Neuronal stem cell (in vitro differentiated cells): ENCODE measurements at places on chromosomes 2 and 18.

GRCh38 chr18:39480494-39481195, 1915.0 kb upstream of the CELF4 start:
- DNase-seq = no peak
- H3K27ac ChIP-seq = no peak overlapping the region
- no peak overlapping the region for H3K4me3 ChIP-seq
- H3K4me1 ChIP-seq = peaks cover 1% of the 10 kb centered on the region

DNA sequence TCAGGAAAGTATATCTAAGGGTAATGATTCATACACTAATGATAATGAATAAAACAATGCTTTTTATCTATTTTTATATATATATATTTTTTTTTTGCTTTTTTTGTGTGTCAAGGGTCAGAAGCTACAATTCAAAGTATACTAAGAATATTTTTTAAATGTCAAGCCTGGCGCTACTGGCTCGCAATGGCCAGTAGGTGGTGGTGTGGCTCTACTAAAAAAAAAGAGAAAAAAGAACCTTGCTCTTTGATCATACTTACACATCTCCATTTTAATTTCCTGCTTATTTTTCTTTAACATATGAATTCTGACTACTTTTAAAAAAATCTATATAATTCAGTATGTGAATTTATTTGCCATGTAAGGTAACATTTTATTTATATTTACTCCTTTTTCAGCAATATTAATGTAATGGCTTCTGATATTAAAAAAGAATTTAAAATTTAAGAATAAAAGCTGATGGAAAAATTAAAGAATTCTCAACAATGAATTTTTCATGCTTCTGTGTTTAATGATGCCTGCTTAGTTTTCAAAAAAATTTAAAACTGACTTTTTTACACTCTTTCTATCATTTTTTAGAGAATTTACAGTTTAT, 232.9 kb downstream of the GULP1 start:
- no peak overlapping the region for H3K27ac ChIP-seq
- no peaks in the 10 kb centered on the region for H3K27me3 ChIP-seq
- H3K4me1 ChIP-seq = no peaks in the 10 kb centered on the region
- no peak overlapping the region for H3K4me3 ChIP-seq

DNA sequence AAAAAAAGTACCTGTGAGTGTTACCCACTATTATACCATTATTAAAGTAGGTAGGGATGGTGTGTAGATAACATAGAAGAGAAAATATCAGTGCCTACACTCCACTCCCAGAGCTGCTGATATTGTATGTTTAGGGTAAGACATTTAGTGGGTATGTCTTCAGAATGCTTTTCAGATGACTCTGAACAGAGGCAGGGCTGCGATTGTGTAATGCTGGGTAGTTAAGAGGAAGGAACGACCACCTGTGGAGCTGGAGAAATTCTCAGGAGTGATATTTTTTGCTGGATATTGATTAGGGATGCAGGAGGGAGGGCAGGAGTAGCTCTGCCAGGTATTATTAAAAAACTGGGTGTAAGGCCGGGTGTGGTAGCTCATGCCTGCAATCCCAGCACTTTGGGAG, 2.8 kb downstream of the CNOT11 start:
- no peaks in the 10 kb centered on the region for H3K27me3 ChIP-seq
- peaks cover 10% of the 10 kb centered on the region for H3K4me1 ChIP-seq
- H3K36me3 ChIP-seq = peaks cover 43% of the 10 kb centered on the region
- no peak overlapping the region for H3K27ac ChIP-seq

DNA sequence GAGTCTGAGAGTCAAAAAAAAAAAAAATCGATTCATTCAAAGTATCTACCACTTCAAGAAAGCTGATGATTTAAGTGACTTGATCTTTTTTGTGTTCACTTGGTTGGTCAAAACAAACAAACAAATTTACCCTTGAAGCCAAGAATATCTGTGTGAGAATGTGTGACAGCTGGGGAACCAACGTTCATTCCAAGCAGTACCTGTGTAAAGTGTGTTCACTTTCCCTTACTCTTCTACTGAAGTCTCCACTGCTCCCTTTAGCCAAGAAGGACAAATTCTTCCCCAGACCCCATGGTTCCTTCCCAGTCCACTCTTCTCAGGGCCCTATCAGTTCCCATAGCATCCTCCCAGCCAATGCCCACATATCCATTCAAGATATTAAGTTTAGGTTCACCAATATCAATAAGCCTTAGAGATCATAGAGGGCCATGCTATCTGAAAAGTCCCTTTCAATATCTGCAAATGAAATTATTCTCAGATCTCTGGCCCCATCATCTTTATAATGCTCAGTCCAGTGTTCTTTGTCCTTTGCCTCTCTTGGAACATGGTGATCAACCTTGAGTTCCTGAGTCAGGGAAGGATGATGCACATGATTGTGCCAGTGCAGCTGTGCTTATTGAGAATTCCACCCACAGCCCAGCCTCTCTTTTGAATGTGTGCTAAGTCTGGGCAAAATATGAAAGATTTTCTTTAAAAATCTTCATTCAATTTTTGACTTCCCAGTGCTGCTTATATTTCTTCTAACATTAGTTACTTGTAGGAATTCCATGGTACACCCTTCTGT, 82.8 kb upstream of the DTNA start:
- peaks cover 2% of the 10 kb centered on the region for H3K4me1 ChIP-seq
- H3K36me3 ChIP-seq = no peaks in the 10 kb centered on the region
- no peaks in the 10 kb centered on the region for H3K27me3 ChIP-seq
- DNase-seq = no peak
- H3K27ac ChIP-seq = no peak overlapping the region

DNA sequence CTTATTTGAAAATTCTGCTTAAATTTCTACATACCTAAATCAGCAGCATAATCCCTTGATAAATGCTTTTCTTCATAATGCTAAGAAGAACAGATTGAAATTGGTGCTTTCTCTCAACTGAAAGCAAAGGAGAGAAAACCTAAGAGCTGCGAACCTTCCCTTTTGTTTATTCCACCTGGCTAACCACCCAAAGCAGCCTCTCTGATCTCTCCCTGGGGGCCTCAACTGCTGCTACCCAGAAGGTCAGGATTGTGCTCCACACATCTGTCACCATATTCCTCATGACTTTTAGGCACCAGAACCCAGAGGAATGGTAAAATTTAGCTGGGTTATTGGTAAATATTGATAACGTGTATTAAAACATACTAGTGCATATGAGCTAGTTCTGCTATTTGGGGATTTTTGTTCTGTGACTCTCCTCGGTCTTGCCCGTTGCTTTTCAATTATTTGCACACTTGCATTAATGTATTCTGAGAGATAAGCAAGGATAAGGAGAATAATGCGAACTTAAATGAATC, 334.1 kb downstream of the RIT2 start:
- H3K27ac ChIP-seq = no peak overlapping the region
- no peak overlapping the region for H3K4me3 ChIP-seq
- no peak for DNase-seq
- no peaks in the 10 kb centered on the region for H3K27me3 ChIP-seq

DNA sequence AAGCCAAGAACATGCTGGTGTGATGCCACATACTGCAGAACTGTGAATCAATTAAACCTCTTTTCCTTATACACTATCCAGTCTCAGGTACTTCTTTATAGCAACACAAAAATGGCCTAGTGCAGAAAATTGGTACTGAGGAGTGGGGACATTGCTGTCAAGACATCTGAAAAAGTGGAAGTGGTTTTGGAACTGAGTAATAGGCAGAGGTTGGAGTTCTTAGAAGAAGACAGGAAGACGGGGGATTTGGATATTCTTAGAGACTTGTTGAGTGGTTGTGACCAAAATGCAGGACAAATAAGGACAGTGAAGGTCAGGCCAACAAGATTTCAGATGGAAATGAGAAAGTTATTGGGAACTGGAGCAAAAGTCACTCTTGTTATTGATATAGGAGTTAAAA, 31.3 kb upstream of the CDH2 start:
- no peaks in the 10 kb centered on the region for H3K4me1 ChIP-seq
- no peaks in the 10 kb centered on the region for H3K27me3 ChIP-seq
- H3K4me3 ChIP-seq = no peak overlapping the region
- no peak for DNase-seq
- H3K27ac ChIP-seq = no peak overlapping the region

GRCh38 chr18:49142216-49142615, 191.5 kb upstream of the SMAD7 start:
- no peaks in the 10 kb centered on the region for H3K36me3 ChIP-seq
- no peak overlapping the region for H3K4me3 ChIP-seq
- no peak overlapping the region for H3K27ac ChIP-seq
- no peaks in the 10 kb centered on the region for H3K27me3 ChIP-seq
- H3K4me1 ChIP-seq = peaks cover 4% of the 10 kb centered on the region

GRCh38 chr2:201813996-201814760, 7.8 kb downstream of the CDK15 start:
- no peaks in the 10 kb centered on the region for H3K4me1 ChIP-seq
- no peaks in the 10 kb centered on the region for H3K36me3 ChIP-seq
- peaks cover 23% of the 10 kb centered on the region for H3K27me3 ChIP-seq
- no peak overlapping the region for H3K4me3 ChIP-seq
- no peak for DNase-seq

DNA sequence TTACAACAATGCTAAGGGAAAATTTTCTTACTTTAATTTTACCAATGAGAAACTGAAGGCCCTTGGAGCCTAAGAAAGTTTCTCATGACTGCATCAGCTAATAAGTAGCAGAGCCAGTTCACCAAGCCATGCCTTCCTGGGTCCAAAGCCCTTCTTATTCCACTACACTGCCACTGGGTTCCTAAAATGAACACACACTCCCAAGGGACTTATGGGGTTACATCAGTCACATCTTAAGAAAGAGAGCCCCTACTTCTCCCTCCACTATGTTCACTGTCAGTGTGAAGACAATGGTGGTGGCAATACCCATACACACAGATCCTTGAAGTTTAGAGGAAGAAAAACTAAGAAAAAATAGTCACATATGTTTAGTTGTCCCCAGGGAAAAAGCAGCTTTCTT, 20.6 kb downstream of the MBD2 start:
- H3K27me3 ChIP-seq = no peaks in the 10 kb centered on the region
- DNase-seq = no peak
- H3K4me1 ChIP-seq = no peaks in the 10 kb centered on the region
- H3K27ac ChIP-seq = no peak overlapping the region
- H3K4me3 ChIP-seq = no peak overlapping the region

DNA sequence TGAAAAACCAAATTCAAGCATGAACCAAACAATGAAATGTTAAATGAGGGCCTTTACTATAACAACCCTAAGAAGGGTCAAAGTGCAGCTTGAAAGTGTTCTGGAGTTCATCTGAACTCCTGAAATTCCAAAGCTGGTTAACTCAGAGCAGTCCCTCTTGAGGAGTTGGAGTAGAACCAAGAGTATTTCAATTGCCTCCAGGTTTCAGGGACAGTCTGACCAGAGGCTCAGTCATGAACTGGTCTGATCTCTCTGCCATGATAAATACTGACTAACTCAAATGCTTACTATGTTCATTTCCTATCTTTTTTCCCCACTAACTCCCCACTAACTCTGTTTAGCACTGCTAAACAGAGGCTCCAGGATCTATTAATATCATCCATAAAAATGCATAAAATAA, 2.7 kb downstream of the STARD7 start:
- peaks cover 18% of the 10 kb centered on the region for H3K4me1 ChIP-seq
- no peaks in the 10 kb centered on the region for H3K36me3 ChIP-seq
- H3K27ac ChIP-seq = no peak overlapping the region

DNA sequence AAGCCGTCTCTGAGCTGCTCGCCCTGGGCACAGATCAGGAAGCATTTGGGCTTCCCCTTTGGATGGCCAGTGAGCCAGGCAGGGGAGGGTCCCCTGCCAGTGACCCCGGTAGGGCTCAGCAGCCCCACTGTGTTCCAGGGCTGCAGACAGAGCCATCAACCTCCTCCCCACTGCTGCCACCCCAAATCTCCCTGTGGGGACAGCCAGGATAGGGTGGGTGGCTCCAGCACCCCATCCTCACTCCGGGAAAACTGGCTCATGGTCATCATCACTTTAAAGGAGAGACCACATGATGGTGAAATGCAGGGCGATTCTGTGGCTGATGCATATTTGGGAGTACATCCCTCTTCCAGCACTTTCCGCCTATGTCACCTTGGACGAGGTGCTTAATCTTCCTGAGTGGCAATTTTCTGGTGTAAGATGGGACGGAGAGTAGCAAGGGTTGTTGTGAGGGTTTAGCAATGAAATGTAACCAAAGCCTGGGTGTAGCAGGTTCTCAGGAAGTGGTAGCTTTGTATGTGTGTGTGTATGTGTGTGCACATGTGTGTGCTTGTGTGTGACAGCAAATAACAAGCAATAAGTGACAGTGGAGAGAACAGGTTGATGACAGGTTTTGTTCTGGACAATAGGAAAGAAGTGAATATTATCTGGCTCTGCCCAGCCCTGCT, 61.8 kb downstream of the ACAA2 start:
- H3K4me1 ChIP-seq = peaks cover 2% of the 10 kb centered on the region
- no peak overlapping the region for H3K27ac ChIP-seq
- H3K27me3 ChIP-seq = peaks cover 29% of the 10 kb centered on the region
- no peak overlapping the region for H3K4me3 ChIP-seq

GRCh38 chr2:145460112-145460511, 940.2 kb upstream of the ZEB2 start:
- H3K4me1 ChIP-seq = no peaks in the 10 kb centered on the region
- H3K27me3 ChIP-seq = no peaks in the 10 kb centered on the region
- no peaks in the 10 kb centered on the region for H3K36me3 ChIP-seq
- DNase-seq = no peak
- H3K4me3 ChIP-seq = no peak overlapping the region

DNA sequence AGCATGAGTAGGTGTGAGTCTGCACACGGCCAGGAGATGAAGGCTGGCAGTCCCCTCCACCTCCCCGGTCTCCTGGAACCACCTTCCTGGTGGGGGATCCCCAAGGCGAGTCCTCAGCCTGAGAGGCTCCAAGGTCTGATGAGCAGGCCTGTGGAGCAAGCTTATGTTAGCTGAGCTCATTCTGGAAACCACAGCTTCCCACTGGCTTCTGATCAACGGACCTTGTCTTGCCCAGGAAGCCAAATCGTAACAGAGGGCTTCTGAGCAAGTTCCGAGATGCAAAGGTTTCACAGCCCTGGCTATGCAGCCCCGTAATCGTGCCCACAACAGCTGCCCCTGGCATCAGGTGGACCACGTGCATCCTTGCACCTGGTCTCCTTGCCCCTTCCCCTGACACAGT, 28.8 kb upstream of the GPR55 start:
- no peaks in the 10 kb centered on the region for H3K36me3 ChIP-seq
- no peak overlapping the region for H3K4me3 ChIP-seq
- DNase-seq = no peak
- no peak overlapping the region for H3K27ac ChIP-seq

GRCh38 chr2:176269319-176270099, at the start of gene MTX2:
TSS of gene MTX2 (plus strand) at chr2:176269442. CDS start at chr2:176269630, 188 bp downstream.
- peak; percentile 69 for DNase-seq
- no peaks in the 10 kb centered on the region for H3K4me1 ChIP-seq
- H3K27me3 ChIP-seq = no peaks in the 10 kb centered on the region
- peak within 1 kb of the TSS; percentile 90 for H3K4me3 ChIP-seq
- H3K36me3 ChIP-seq = peaks cover 11% of the 10 kb centered on the region

GRCh38 chr2:191303140-191304005, 58.2 kb downstream of the MYO1B start:
- peaks cover 2% of the 10 kb centered on the region for H3K36me3 ChIP-seq
- H3K4me3 ChIP-seq = no peak overlapping the region
- H3K27me3 ChIP-seq = no peaks in the 10 kb centered on the region
- H3K4me1 ChIP-seq = no peaks in the 10 kb centered on the region

GRCh38 chr2:26189751-26190150, 16.9 kb downstream of the GAREM2 start:
- no peak for DNase-seq
- no peak overlapping the region for H3K27ac ChIP-seq
- no peak overlapping the region for H3K4me3 ChIP-seq
- no peaks in the 10 kb centered on the region for H3K27me3 ChIP-seq
- H3K4me1 ChIP-seq = no peaks in the 10 kb centered on the region
- H3K36me3 ChIP-seq = peaks cover 94% of the 10 kb centered on the region
